Bladder microvascular endothelial cell (primary cell): ENCODE measurements at places on chromosomes 2 and 18. TPM values are rescaled to one million over a fixed set of nuclear protein-coding genes. Genes with fewer than 3 reads are reported as not detected.

The ACYP2 gene
- 4.9 and 6.9 TPM in 2 replicates for total RNA-seq

The TTC27 gene
- total RNA-seq, result 13.1 and 28.7 TPM in 2 replicates

The SAG gene
- not detected in 2 replicates for total RNA-seq

The TXNDC2 gene
- total RNA-seq, result not detected in 2 replicates

The PLCD4 gene
- total RNA-seq, result 0.32 and 1.5 TPM in 2 replicates

The FAM110C gene
- total RNA-seq, result 0.13 TPM in 1 of 2 replicates, not detected in the other

The GCG gene
- not detected in 2 replicates for total RNA-seq

The ACKR3 gene
- total RNA-seq, result 13.1 and 26.0 TPM in 2 replicates

The C2orf78 gene
- total RNA-seq, result not detected in 2 replicates

The LAMA3 gene
- 12.6 TPM in 2 replicates for total RNA-seq

The PFN4 gene
- total RNA-seq, result 0.19 and 0.32 TPM in 2 replicates

The KCNG2 gene
- 0.63 TPM in 1 of 2 replicates, not detected in the other for total RNA-seq

The EGR4 gene
- not detected in 2 replicates for total RNA-seq

The GALR1 gene
- not detected in 2 replicates for total RNA-seq

The SCN2A gene
- total RNA-seq, result under 0.01 TPM in 2 replicates

The IL36G gene
- total RNA-seq, result not detected in 2 replicates

The MPPE1 gene
- 12.6 and 15.5 TPM in 2 replicates for total RNA-seq

The KCNK3 gene
- total RNA-seq, result not detected in 2 replicates

The PLA2R1 gene
- 6.5 and 37.4 TPM in 2 replicates for total RNA-seq

The RIT2 gene
- not detected in 2 replicates for total RNA-seq
